ENCODE measurements at places on chromosomes 2 and 18.

DNA sequence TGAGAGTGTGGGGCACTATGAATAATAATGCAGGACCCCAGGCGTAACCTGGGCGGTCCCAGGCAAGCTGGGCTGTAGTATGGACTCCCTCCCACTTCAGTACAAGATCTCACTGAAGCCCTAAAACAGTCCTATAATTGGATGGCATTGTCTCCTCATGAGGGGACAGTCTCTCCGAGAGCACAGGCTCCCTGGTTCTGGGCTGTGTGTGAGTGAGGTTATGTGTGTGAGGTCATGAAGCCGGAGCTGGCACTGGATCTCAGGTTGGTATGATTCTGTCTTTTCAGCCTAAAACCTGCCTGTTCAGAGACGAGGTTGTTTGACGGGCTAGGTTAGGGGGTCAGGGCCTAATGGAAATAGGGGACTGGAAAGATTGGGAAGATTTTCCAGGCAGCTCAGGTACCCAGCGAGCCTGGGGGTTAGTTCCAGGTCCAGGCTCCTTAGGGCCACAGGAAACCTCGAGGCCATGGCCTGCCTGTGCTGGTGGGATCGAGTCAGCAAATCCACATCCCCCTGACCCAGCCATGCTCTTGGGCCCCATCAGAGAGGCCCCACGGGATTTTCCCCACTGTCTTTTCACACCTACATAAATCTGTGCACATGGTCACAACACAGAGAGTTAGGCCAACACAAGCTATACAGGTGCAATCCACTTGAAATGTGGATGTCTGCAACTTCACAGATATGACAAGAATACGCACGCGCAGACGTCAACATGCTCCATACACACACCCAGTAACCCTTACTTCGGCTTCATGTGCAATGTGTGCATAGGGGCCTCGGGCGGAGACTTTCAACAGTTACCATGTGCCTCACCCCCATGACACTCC is 94.8 kb downstream of the INHBB start:
- no peak for DNase-seq

- DNase-seq = peak; percentile 79
Measured at GRCh38 chr2:30239308-30239985, 8.1 kb downstream of the LBH start.

GRCh38 chr2:181074457-181074856 is 94.1 kb downstream of the UBE2E3 start:
- DNase-seq = no peak

- DNase-seq = no peak
Measured at GRCh38 chr2:52475590-52475989, 1292.0 kb upstream of the CHAC2 start.

DNA sequence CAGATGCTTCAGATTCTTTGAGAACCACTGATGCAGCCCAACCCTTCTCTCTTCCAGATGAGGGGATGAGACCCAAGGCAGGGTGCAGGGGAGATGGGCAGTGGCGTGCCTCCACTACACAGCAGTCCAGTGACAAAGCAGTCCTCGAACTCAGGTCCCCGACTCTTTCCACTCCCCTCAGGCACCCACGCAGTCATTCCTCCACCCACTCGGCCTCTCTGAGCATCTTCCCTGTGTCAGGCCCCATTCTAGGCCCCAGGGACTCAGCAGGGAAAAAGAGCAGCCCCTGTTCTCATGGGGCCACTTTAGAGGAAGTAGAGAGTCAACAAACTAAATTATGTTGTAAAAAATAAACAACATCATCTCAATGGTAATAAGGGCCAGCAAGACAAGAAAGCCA is 15.2 kb downstream of the KCNK3 start:
- no peak for DNase-seq

DNA sequence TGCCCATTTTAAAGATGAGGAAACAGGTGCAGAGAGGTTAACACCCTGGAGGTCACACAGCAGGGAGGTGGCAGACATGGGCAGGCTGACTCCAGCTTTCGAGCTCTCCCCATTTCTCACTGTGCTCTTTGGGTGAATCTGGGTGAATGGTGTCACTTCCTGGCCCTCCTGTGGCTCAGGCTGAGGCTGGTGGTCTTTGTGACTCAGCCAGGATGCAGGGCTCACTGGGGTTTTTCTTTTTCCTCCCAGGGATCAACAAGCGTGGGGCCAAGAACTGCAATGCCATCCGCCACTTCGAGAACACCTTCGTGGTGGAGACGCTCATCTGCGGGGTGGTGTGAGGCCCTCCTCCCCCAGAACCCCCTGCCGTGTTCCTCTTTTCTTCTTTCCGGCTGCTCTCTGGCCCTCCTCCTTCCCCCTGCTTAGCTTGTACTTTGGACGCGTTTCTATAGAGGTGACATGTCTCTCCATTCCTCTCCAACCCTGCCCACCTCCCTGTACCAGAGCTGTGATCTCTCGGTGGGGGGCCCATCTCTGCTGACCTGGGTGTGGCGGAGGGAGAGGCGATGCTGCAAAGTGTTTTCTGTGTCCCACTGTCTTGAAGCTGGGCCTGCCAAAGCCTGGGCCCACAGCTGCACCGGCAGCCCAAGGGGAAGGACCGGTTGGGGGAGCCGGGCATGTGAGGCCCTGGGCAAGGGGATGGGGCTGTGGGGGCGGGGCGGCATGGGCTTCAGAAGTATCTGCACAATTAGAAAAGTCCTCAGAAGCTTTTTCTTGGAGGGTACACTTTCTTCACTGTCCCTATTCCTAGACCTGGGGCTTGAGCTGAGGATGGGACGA is 13.2 kb downstream of the ITM2C start:
- no peak for DNase-seq

DNA sequence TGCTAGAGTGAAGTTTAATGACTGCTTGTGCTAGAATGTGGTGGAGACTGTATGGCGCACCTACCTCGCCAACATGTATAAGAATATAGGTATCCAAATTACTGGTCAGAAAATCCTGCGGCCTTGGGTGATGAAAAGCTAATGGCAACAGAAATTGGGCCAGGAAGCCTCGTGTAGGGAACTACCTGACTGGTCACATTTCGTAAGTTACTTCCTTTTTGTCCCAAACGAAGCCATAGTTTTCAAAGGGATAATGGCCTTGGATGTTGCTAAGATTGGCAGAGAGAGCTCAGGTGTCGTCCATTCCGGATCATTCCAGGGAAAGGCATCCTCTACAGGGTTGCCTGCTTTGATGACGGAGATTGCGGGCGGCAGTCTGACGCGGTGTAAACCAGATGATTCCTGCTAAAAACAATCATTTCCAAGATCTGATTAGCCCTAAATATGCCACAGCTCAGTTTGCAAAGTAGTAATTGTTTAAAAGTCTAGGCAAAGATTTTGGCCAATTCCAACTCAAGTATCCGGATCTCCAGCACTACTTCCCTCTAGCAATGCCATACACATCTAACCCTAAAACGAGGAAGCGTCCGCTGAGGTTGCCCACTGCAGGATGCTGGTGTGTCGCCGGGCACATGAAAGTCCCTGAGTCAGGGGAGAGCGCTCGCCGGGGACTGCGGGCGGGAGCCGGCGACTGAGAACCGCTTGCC is 708 bp upstream of the MALT1 start:
- DNase-seq = no peak

DNA sequence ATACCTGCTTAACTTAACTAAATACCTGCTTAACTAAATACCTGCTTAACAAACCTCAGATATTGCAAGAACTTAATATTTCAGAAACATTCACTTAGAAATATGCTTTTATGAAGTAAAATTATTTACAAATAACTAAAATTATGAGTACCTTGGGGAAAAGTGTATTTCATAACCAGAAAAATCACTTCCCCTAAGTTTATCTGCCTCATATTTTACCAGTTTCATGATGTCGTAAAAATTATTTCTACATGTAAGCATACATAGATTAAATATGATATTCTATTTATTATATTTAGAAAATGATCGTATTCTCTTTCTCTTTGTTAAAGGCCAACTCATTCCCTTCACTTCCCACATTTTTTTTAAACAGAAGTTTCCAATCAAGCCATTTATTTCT is 41.5 kb upstream of the DSC1 start:
- no peak for DNase-seq
